ENCODE measurements at places on chromosomes 7 and 10.

DNA sequence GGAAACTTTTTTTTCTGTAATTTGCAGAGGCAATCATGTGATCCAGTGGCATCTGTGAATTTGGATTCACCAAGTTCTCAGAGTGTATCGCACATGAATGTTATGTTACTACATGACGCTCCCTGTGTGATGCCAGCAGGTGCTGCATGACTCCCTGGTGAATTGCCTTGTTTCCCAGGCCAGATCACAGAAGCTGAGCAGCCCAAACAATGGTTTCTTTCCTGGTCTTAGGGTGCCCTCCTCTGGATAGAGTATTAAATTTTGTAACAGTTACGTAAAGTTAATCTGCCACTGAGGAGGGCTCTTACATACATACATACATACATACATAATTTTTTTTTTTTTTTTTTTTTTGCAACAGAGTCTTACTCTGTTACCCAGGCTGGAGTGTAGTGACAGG, 3.6 kb downstream of the ZSCAN21 start:
- peak; percentile 37 for DNase-seq

DNA sequence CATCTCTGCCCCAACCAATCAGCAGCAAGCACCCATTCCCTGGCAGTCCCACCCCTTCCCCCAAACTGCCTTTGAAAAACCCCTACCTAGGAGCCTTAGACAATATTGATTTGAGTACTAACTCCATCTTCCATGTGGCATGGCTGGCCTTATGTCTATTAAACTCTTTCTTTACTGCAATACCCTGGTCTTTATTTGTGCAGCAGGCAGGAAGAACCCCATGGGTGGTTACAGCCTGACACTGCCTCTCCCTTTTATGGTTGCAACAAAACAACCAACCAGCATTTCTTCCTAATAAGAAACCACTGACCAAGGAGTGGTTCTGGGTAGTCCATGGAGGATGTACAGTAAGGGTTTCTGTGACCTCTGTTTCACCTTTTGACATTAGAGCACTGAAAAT, 418.1 kb downstream of the THSD7A start:
- DNase-seq: no peak

DNA sequence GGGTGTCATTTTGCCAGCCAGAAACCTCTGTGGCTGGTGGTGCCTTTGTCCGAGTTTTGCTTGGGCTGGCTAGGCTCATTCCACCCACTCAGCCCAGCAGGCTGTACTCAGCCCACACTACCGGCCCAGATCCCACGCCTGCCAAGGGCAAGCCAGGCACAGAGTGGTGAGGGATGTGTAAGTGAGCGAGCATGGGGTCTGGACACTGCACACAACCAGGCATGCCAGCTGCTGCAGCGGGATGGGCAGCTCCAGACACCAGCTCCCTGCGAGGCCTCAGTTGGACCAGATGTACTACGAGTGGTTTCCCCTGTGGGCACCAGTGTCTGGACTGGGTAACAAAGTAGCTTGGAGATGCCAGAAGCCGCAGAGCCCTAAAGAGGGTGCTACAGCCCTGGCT, 134.2 kb upstream of the C7orf33 start:
- no peak for DNase-seq

DNA sequence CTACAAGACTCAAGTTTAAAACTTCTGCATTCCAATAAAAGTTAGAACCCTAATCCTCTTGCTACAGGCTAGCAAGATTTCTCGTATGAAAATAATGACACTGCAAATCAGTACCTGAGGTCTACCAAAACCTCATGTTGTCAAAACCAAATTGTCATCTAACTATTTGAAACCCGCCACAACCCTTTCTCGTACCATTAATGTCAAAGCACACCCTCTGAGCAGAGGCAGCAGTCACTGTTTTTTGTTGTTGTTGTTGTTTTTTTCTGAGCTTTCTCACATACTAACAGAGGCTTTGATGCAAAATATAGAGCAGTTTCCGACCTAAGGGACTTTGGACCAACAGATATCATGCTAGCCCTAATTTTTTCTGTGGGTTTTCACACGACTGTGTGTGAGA, 563.9 kb upstream of the C7orf33 start:
- no peak for DNase-seq

GRCh38 chr7:150594805-150595204, 27.6 kb downstream of the GIMAP4 start:
- DNase-seq: no peak

DNA sequence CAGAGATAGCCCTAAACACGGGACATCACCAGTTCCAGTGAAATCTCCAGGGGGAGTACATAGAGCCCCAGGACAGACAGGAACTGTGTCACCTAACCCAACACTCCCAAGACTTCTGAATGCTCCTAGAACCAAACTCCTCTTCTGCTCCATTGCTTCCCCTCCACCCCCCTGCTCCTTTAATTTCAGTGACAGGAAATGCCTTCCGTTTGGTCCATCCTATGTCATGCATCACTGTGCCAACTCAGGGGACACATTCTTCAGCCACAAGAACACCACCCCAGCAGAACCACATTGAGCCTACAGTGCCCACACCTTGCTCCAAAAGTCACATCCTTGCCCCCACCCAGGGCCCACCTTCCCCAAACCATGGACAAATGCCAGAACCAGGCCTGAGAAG, 100.5 kb downstream of the KCNMA1 start:
- no peak for DNase-seq

GRCh38 chr10:60394446-60394845, 4.8 kb upstream of the ANK3 start:
- DNase-seq: no peak

All from brain pericyte (primary cell).